Right lung (tissue), 10 donors: ENCODE measurements at places on chromosomes 3 and 15. TPM values are rescaled to one million over a fixed set of nuclear protein-coding genes. Genes with fewer than 3 reads are reported as not detected.

WDR82 gene
- polyA plus RNA-seq, result 114 TPM

TADA3 gene
- polyA plus RNA-seq, result 76.4 TPM

DUOXA2 gene
- polyA plus RNA-seq, result not detected

BLM gene
- polyA plus RNA-seq, result 16.3 TPM

CHCHD4 gene
- polyA plus RNA-seq, result 14.4 TPM

LYZL4 gene
- not detected for polyA plus RNA-seq

MLF1 gene
- 78.0 TPM for polyA plus RNA-seq

FANCD2OS gene
- 0.82 TPM for polyA plus RNA-seq

DNA sequence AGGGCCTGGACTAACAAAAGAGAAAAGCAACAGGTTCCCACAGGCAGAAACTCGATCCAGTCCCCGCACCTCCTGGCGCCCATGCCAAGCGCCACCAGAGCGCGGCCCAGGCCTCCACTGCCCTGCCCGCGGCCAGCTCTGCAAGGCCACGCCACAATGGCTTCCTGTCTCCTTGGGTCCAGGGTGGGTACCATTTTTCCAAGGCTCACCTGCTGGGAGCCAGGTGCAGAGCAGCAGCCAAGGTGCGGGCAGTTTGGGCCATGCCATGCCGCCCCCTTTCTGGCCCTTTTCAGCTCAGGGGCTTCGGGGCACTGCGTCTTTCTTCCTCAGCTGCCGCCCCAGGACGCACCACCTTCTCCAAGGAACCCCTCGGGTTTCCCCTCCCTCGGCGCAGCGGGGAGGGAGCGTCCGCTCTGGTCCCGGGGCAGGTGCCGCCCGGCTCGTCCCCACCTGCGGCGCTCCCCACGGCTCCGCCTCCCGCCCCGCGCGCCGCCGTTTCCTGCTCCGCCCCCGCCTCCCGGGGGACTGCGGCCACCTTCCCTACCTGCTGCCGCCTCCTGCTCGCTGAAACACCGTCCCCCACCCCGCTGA lies at the start of gene ILDR1:
Gene ILDR1 (minus strand): TSS at position 437 of the 591 bp plus-strand sequence. CDS start 170 bp downstream, at position 267.
- peak; percentile 35 for DNase-seq

DNA sequence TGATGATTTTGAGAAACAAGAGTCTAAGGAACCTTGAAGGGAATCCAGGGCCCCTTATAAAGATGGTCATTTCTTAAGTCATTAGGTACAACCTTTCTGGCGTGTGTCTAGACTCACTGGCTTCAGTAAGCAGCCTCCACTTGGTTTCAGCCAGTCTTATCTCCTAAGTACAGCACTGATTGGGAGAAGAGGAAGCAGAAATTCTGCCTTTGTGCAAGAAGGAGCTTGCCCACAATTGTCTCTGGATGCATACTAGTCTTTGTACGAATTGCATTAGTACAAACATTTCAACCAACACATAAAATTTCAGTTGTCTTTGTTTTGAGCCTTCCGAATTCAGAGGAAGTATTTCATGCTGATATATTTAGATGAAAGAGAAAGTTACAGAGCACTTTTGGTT lies 139.4 kb downstream of the SLCO3A1 start:
- DNase-seq, result no peak

DNA sequence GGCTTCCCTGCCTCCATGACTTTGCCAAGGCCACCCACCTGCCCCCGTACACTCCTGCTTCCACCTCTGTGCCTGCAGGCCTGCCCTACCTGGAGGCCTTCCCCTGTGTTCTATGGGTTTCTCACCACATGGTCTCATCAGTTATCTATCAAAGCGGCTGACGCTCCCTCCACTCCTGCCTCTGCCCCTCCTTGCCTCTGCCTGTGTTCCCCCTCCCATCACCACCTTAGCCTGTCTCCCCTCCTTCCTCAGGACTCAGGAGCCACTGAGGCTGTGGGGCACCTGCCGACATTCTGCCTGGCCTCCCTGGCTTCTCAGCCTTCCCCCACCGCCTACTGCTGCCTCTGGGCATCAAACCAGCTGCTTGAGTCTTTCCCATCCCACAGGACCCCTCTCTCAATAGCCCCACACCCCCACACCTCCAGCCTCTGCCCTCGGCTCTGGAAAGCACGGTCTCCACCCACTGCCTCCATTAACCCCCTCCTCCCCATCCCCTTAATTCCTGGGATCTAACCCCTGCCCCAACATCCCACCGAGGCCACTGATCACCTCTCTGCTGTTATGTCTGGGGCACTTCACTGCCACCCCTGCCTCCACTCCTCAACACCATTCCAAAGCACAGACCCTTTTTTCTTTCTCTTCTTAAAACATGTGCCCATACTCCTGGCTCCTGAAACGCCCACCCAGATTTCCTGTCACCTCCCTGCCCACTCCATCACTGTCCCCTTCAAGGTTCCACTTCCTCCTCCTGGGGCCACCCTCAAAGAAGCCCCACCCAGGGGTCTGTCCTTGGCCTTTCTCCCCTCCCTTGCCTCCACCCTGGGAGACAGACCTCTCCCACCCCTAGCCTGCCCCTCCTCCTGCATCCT lies 24.4 kb upstream of the CYP11A1 start:
- DNase-seq, result no peak

DNA sequence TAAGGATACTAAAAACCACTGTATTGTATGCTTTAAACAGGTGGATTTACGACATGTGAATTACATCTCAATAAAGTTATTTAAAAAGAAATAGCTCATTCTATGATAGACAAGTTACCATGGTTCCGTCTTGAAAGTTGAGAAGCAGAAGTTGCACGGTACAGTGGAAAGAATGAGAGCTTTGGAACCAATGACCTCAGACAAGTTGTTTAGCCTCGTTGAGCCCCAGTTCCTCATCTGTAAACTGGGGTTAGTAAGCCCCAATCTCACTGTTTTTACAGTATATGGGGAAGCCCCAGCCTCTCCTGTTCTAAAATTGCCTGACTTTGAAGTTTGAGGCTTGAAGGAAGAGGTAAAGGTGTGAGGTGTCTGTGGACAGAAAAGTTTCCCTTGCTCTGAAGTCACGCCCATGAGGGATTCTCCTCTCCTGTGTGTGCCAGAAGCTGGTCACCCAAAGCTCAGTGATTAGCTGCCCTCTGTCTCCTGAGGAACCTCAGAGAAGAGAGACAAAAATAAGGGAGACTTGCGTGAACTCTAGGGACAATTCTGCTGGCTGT lies 10.0 kb downstream of the CRYGS start:
- no peak for DNase-seq

- DNase-seq, result no peak
Measured at GRCh38 chr3:139970526-139970925, 35.5 kb downstream of the CLSTN2 start.

- no peak for DNase-seq
Measured at GRCh38 chr3:46700772-46701171, 420 bp upstream of the TMIE start.

DNA sequence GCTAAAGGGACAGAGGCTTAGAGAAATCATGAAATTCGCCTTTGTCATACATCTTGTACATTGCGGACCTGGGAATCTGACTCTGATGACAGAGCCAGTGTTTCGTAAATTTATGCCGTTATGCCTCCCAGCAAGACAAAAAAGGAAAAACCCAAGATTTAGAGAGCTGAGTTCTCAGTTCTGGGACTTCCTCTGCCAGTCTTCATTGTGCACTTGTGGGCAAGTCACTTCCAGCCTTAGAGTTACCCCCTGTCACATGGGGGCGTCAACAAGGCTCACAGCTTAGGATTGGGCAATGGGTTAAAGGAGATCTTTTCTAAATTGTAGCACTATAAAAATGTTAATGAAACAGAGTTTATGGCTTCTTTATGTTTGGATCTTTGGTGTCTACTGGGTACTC lies 41.9 kb upstream of the MITF start:
- DNase-seq, result no peak

DNA sequence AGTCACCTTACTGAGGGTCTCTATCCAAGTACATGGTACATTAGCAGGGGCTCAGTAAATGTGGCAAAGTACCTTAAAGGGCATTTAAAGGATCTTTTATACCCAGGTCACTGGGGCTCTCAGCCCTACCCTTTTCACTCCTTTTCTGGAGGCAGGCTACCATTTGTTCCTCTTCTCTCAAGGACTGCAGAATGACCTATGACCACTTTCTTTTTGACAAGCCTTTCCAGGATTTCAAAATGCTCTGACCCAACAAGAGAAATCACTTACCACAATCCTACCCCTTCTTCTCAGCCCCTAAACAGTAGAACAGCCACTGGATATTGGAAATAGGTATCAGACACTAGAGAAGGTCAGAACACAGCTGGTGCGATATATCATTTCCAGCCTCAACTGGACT lies 221.8 kb upstream of the TPRG1 start:
- DNase-seq, result no peak

DNA sequence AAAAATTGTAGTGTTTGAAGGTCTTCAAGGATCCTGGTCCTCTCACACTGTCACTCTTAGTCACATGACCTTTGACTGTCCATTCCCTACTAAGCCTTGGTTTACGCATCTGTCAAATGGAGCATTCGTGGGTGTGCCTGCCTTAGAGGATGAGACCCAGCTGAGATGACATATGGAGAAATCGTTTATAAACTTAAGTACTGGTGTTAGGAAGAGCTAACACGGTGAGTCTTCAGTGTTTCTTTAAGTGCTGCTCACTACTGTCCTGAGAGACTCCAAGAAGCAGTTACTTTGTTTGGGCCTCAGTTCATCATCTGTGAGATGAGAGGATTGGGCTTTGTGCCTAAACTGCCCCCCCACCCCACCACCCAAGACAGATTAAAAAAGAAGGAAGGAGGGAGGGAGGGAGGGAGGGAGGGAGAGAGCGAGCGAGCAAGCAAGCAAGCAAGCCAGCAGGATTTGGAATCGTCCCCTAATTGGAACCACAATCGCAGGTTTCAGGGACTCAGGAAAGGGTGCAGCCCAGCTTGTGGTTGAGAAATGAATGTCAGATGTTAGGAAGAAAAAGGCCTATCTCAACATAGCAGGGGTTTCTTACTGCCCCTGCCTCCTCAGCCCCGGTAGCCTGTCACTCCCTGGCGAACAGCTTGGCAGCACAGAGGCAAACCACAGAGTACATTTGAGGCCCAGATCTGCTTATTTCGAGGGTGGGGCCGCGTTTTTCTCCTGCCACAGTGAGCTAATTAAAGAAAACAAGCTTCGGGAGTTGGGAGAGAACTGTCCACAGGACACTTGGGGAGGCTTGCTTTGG lies 32.7 kb downstream of the SMAD3 start:
- DNase-seq, result peak; percentile 38

GRCh38 chr3:59519094-59519493 lies 469.3 kb upstream of the CFAP20DC start:
- no peak for DNase-seq

- DNase-seq, result no peak
Measured at GRCh38 chr15:76147906-76148570, 88.3 kb downstream of the TMEM266 start.
